ENCODE measurements at places on chromosomes 4 and X.
A peak's percentile ranks its signal among the peaks of the same experiment; 100 is the strongest.

GRCh38 chr4:169348541-169348940 lies 77.8 kb upstream of the SH3RF1 start:
- no peak for DNase-seq
- H3K4me3 ChIP-seq: no peak overlapping the region
- no peaks in the 10 kb centered on the region for H3K36me3 ChIP-seq
- no peak overlapping the region for H3K27ac ChIP-seq

GRCh38 chr4:104973708-104974107 lies 173.0 kb upstream of the TET2 start:
- no peak overlapping the region for H3K4me3 ChIP-seq
- peaks cover 6% of the 10 kb centered on the region for H3K36me3 ChIP-seq
- DNase-seq: no peak
- no peak overlapping the region for H3K27ac ChIP-seq
- H3K4me1 ChIP-seq: no peaks in the 10 kb centered on the region

DNA sequence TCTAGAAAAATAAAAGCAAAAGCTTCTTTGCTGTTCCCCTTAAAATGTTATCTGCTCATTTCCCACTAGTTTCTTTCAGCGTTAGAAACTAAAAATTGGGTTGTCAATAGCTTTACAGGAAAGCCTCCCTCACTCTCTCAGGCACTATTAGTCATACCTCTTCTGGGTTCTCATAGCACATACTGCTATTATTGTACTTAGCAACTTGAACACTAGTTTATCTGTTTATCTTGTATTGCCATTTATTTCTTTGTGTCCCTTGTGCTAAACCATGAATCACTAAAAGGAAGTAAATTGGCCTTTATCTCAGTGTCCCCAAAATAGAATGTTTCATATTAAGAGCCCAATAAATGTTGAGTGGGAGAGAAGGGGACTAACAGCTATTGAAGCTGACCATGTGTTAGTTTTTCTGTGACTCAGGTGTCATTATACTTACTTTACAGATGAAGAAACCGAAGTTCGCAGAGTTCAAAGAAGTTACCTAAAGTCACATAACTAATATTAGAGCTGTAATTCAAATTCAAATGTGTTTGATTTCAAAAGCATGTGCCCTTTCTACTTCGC lies 124.8 kb upstream of the CITED1 start:
- H3K4me3 ChIP-seq: no peak overlapping the region
- H3K36me3 ChIP-seq: peaks cover 73% of the 10 kb centered on the region
- H3K27ac ChIP-seq: no peak overlapping the region
- H3K4me1 ChIP-seq: no peaks in the 10 kb centered on the region
- DNase-seq: no peak

GRCh38 chr4:95158626-95159025 lies 390.1 kb downstream of the UNC5C start:
- H3K4me1 ChIP-seq: peaks cover 28% of the 10 kb centered on the region
- H3K27ac ChIP-seq: no peak overlapping the region
- no peaks in the 10 kb centered on the region for H3K36me3 ChIP-seq
- H3K4me3 ChIP-seq: no peak overlapping the region
- H3K27me3 ChIP-seq: no peaks in the 10 kb centered on the region

- no peaks in the 10 kb centered on the region for H3K36me3 ChIP-seq
- no peaks in the 10 kb centered on the region for H3K27me3 ChIP-seq
Observed at GRCh38 chrX:57573754-57574153, 18.1 kb upstream of the ZXDB start.

DNA sequence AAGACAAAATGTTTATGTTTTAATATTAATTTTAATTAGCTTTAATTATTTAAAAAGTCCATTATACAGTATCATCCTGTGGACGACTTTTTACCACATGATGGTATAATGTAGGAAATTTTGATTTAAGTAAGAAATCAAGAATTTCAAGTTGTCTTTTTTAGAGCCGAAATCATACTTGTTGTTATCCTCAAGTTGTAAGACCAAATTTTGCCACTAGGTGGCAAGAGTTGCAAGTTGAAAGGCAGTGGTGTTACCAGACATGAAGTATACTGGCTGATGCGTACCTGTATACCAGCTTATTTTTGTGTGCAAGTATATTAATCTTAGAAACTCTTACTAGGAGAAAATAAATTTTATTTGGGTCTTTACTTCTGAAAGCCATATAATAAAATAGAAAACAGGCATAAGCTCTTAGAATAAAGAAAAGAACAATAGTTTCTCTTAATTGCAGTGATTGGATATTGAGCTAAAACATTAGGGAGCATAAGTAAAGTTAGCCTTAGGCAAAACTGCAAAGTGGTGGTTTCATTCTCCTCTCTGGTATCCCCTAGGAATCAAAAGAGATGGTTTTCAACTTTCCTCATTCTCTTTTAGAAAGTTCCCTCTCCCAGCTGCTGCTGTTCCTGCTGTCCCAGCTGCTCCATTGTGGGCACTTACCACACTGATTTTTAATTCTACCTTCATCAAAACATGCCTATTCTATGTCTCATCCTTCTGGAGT lies 118.0 kb upstream of the WDFY3 start:
- no peak for DNase-seq
- no peaks in the 10 kb centered on the region for H3K36me3 ChIP-seq
- H3K27ac ChIP-seq: no peak overlapping the region

- no peak overlapping the region for H3K27ac ChIP-seq
- peaks cover 2% of the 10 kb centered on the region for H3K27me3 ChIP-seq
- H3K4me1 ChIP-seq: no peaks in the 10 kb centered on the region
Observed at GRCh38 chrX:46044486-46044885, 500.7 kb downstream of the ZNF674 start.

- H3K36me3 ChIP-seq: no peaks in the 10 kb centered on the region
- H3K27ac ChIP-seq: no peak overlapping the region
- no peak overlapping the region for H3K4me3 ChIP-seq
- no peak for DNase-seq
- H3K4me1 ChIP-seq: no peaks in the 10 kb centered on the region
Observed at GRCh38 chr4:86101410-86101809, 258.4 kb downstream of the MAPK10 start.

DNA sequence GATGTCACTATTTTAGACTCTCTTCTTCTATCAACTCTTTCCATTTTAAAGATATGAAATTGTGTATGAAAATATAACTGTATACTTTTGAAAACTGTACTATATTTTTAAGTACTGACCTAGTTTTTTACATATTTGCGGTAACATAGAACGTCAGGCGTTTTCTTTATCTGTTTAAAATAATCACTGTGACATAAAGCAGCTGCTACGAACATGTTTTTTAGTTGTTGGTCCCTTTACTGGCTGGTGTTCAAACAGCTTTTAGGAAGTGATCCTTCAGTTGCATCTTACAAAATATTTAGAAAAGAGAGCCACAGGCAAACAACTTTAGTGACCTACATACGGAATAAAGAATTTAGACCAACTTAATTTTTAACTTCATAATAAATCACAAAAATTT lies 73.1 kb downstream of the METTL14 start:
- no peak overlapping the region for H3K4me3 ChIP-seq
- DNase-seq: no peak
- no peaks in the 10 kb centered on the region for H3K36me3 ChIP-seq

- no peak overlapping the region for H3K4me3 ChIP-seq
- H3K27me3 ChIP-seq: no peaks in the 10 kb centered on the region
Observed at GRCh38 chrX:4909348-4909747, 1195.9 kb upstream of the PRKX start.

DNA sequence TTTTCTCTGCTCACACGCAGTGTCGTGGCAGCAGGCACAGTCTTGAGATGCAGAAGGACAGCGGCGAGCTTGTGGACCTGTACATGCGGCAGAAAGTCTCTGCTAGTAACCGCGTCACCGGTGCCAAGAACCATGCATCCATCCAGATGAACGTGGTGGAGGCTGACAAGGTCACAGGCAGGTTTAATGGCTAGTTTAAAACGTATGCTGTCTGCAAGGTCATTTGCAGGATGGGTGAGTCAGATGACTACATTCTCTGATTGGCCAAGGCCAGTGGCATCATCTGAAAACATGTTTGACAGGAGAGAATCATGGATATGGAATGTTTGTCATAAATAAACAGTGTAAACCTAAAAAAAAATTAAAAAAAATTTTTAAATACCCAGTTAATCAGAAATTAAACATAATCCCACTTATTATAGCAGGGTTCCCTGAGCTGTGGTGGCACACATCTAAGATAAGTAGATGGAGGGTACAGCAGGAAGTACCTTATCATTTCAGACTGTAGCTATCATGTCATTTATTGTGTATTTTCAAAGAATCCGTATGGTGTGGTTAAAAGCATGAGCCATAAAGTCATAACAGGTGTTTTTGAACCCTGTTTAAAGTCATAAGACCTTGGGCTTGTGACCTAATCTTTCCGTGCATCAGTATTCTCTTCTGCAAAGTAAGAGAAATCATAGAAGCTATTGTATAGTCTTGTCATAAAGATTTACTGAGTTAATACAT lies 7.5 kb upstream of the BMP2K start:
- no peaks in the 10 kb centered on the region for H3K36me3 ChIP-seq
- DNase-seq: no peak
- H3K27ac ChIP-seq: no peak overlapping the region
- H3K27me3 ChIP-seq: no peaks in the 10 kb centered on the region
- H3K4me1 ChIP-seq: peaks cover 15% of the 10 kb centered on the region
- H3K4me3 ChIP-seq: no peak overlapping the region

DNA sequence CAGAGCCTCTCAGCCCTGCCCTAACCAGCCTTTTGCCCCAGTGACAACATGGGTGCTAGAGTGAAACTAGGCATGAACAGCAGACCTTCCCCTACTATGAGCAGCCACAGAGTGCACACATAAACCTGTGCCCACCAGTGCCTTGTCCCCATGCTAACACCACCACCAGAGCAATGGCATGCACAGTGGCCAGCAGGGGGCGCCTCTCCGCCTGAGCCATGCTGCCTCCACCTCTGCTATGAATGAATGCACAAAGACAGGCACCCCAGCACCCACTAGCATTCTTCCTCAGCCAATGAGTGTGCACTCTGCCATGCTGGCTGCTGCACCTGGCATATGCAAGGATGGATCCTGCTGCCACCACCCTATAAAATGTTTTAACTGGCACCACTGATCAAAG lies 286.9 kb upstream of the FGF16 start:
- H3K27ac ChIP-seq: no peak overlapping the region
- no peaks in the 10 kb centered on the region for H3K27me3 ChIP-seq
- DNase-seq: no peak
- peaks cover 10% of the 10 kb centered on the region for H3K36me3 ChIP-seq
- H3K4me3 ChIP-seq: no peak overlapping the region

- no peaks in the 10 kb centered on the region for H3K4me1 ChIP-seq
- H3K4me3 ChIP-seq: no peak overlapping the region
- peaks cover 2% of the 10 kb centered on the region for H3K27me3 ChIP-seq
- H3K36me3 ChIP-seq: no peaks in the 10 kb centered on the region
- no peak for DNase-seq
Observed at GRCh38 chr4:184117662-184118199, 99.9 kb downstream of the ENPP6 start.

GRCh38 chr4:164081801-164082200 lies 587.3 kb downstream of the TMA16 start:
- H3K4me3 ChIP-seq: no peak overlapping the region
- no peaks in the 10 kb centered on the region for H3K27me3 ChIP-seq
- H3K4me1 ChIP-seq: no peaks in the 10 kb centered on the region
- no peak overlapping the region for H3K27ac ChIP-seq

- peak overlapping the region; percentile 15 for H3K27ac ChIP-seq
- no peak for DNase-seq
- peaks cover 28% of the 10 kb centered on the region for H3K27me3 ChIP-seq
- H3K4me1 ChIP-seq: peaks cover 6% of the 10 kb centered on the region
- no peak overlapping the region for H3K4me3 ChIP-seq
- no peaks in the 10 kb centered on the region for H3K36me3 ChIP-seq
Observed at GRCh38 chrX:72107320-72107719, 24.4 kb downstream of the RTL5 start.

DNA sequence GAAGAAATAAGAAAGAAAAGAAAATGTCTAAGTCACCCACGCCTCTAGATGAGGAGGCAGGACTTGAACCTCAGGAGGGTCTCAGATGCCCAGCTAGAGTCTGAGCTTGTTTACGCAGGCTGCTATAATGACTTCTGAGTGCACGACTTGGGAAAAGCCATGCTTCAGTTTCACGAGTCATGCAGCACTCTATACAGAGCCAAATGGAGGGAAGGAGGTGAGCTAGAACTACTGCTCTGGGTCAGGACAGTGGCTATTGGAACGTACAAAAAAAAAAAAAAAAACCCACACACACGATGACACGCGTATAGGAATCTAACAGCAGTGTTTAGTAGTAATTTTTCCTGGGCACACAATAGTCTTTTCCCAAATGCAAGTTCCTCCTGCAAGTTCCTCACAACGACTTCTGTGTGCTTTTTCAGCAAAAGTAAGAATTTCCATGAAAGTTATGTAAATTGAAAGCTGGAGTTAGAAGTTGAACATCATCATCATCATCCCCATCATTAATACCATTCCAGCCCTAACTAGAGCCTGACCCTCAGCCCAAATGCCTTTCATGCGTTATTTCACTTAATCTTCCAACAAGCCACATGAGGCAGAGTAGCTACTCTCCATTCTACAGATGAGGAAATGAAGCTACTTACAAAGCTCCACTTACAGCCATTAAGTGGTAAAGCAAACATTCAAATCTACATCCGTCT lies 36.6 kb downstream of the IRF2 start:
- H3K27ac ChIP-seq: no peak overlapping the region
- no peak for DNase-seq
- H3K36me3 ChIP-seq: peaks cover 3% of the 10 kb centered on the region
- H3K4me1 ChIP-seq: peaks cover 52% of the 10 kb centered on the region
- no peaks in the 10 kb centered on the region for H3K27me3 ChIP-seq

All from naive thymus-derived CD8-positive, alpha-beta T cell (primary cell).